ENCODE measurements at places on chromosomes 12 and 14.

DNA sequence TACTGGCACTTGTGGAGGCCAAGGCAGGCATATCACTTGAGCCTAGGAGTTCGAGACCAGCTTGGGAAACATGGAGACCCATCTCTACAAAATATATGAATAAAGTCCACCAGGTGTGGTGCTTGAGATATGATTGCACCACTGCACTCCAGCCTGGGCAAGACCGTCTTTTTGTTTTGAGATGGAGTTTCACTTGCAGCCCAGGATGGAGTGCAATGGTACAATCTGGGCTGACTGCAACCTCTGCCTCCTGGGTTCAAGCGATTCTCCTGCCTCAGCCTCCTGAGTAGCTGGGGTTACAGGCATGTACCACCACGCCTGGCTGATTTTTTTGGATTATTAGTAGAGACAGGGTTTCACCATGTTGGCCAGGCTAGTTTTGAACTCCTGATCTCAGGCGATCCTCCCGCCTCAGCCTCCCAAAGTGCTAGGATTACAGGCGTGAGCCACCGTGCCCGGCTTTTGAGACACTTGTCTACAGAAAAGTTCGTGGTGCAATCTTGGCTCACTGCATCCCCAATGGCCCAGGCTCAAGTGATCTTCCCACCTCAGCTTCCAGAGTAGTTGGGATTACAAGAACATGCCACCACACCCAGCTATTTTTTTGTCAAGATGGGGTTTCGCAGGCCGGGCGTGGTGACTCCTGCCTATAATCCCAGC is 16.3 kb upstream of the ATP5F1B start:
- DNase-seq: no peak

DNA sequence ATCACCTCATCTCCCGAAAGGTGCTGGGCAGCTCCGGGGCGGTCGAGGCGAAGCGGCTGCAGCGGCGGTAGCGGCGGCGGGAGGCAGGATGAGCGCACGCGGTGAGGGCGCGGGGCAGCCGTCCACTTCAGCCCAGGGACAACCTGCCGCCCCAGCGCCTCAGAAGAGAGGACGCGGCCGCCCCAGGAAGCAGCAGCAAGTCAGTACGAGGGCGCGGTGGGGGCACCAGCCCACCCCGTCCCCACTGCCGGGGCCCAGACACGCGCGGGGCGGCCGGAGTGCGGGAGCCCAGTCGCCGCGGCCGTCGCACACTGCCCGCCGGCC is 862 bp downstream of the HMGA2 start:
- no peak for DNase-seq

DNA sequence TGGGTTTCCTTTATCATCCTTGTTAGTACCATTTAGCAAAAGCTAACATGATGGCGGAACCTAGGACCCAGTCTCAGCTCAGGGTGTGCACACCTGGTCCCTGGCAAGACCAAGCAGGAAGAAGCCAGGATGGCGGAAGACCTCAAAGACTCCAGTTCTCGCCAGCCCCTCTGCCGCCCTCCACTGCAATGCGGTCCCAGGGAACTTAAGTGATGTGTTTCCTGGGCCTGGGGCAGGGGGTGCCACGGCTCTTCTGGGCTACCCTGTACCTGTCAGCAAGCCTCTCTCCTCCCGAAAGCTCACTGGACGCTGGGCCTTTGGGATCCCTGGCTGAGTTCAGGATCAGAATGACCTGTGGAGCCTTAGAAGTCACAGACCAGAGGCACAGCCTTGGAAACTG is 71.3 kb downstream of the FBXL14 start:
- no peak for DNase-seq

GRCh38 chr12:74646831-74647230 is 109.2 kb downstream of the ATXN7L3B start:
- no peak for DNase-seq

- DNase-seq: no peak
Observed at GRCh38 chr14:106551265-106551664, 1024.9 kb downstream of the TMEM121 start.

DNA sequence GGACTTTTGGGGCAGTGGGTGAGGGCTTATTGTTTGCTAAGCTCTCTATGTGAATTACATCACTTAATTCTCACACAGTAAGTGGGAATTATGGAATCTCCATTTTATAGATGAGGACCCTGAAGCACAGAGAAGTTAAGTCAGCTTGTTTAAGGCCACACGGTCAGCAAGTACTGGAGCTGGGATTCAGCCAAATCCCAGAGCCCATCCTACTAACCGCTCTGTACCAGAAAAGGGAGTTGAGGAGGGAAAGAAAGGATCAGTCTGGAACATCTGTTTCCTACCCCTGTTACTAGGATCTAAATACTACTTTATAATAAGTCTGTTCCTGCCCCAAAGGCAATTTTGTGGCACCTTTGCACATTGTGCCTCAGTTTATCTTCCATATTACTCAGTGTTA is 42.6 kb downstream of the PPFIBP1 start:
- DNase-seq: no peak

- DNase-seq: no peak
Observed at GRCh38 chr12:127306604-127307215, 960.3 kb upstream of the TMEM132C start.

DNA sequence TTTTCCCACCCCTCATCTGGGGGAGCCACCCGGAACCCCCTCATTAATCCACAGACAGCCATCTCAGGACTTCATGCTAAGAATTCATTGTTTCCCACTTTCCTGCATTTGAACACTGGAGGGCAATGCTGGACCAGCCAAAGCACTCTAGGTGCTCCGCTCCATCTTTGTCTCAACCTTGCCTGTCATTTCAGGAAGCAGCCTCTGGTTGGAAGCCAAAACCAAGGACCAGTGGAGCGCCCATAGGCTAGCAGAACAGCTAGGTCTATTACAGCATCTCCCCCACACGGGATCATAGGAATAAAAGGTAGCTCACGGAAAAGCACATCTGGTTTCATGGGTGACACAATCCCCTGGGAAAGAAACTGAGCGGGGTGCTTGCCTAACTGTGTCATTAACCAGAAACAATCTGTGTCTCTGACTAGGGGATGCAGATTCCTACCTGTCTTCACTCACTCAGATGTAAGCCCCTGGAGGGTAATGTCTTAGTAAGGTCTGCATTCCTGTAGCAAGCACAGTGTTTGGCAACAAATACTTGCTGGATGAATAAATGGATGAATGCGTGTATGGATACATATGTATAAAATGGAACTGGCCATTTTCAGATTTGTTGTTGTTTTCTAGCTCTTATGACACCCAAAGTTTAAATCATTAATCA is 197.0 kb downstream of the DAD1 start:
- no peak for DNase-seq

- DNase-seq: no peak
Observed at GRCh38 chr12:100741084-100741711, 53.4 kb upstream of the ANO4 start.

GRCh38 chr14:24206260-24207103 is 986 bp downstream of the TSSK4 start:
- no peak for DNase-seq

- no peak for DNase-seq
Observed at GRCh38 chr14:105030194-105030593, 9.3 kb upstream of the CDCA4 start.

DNA sequence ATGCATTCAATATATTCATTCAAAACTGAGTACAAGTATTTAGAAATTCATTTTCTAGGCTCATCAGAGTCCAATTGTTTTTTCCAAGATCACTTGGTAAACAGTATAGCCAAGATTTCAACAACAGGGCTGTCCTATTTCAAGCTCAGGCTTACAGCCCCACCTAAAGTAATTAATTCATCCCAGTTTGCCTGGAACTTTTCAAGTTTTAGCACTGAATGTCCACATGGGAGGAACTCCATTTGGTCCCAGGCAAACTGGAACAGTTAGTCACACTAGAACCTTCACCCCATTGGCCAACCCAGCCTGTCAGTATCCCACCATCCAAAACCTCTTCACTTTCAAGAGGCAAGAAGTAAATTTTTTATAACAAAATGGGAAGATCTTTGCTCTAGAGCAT is 210.9 kb downstream of the DPY19L2 start:
- no peak for DNase-seq

DNA sequence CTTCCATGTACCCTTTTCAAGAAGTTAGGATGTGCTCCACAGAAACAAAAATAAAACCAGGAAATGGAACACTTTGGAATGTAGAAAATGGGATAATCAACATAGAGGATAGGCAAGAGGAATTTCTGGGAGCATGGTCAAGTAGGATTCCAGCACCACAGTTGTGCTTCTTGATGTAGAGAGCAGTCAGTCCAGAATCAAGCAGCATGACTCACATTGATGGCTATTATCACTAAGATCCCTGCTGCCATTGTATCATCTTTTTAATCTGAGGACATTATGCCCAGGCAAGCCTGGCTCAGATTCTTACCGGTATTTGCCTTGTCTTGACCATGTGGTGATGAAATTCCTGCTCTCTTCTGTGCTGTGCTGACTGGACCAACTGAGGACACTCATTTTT is 5.7 kb downstream of the ETFRF1 start:
- DNase-seq: no peak

- no peak for DNase-seq
Observed at GRCh38 chr12:26255893-26256645, 60.7 kb downstream of the SSPN start.

DNA sequence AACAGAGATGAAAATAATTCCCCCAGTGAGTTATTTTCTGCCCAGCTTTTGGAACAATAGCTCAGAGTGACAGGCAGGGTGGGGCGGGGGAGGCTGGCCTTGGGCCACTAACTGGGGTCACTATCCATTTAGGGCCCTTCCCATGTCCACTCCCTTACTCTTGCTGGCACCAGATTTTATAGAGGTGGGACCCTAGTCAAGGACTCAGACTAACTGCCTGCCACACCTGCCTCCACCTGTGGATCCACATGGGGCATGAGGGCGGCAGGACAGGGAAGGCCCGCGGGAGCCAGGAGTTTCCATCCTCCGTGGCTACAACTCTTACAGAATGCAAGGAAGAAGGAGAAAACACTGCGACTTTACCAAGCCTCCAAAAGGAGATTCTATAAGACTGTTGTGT is 10.1 kb downstream of the VDR start:
- DNase-seq: no peak

DNA sequence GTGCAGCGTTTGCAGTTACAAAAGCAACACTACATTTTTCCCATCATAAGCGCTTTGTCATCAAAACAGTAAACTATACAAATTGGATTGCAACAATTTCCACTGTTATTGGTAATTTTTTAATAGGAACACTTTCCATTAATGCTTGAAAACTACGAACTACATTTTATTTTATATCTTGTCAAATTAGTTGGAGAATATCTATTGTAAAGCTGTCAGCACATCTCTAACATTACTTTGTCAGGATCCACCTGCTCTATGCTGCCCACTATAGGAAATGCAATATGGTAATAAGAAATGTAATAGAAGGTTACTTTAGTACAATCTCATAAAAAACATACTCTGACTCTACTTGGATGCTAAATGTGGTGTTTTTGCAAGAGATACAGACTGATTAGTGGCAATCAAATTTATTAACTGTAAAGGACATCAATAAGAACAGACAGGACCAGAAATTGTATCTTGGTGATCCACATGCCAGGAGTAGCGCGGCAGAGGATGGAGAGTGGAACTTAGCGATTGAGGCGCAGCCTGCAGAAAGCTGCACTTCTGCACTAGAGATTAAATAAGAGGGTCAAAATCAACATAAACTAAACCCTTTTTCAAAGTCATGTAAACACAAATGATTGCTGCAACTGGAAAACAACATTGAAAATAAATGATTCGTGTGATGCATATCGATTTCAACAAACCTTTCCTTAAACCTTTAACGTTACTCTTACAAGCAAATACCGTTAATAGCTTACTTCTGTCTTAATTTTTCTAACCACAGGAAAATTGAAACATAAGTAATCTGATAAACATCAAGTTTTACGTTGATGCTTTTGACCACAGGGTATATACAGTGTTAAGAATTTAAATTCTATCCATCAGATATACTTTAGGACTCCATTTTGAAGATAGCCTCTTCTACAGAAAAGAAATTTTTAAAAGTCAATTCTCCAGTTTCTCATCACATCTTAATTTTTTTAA is 3.6 kb upstream of the ARID2 start:
- peak; percentile 17 for DNase-seq

GRCh38 chr14:26204728-26205479 is 392.9 kb downstream of the NOVA1 start:
- DNase-seq: no peak

Measured in CD4-positive, alpha-beta T cell treated with Interleukin-1 beta for 1 hour (primary cell).